Stimulated activated CD8-positive, alpha-beta memory T cell treated with anti-CD3 and anti-CD28 coated beads, Interleukin-7, amount 100 ng/mL, for 1 hour (primary cell): ENCODE measurements at places on chromosomes 11 and 22.

GRCh38 chr11:83508804-83509203 is 222.6 kb upstream of the CCDC90B start:
- no peak for DNase-seq

DNA sequence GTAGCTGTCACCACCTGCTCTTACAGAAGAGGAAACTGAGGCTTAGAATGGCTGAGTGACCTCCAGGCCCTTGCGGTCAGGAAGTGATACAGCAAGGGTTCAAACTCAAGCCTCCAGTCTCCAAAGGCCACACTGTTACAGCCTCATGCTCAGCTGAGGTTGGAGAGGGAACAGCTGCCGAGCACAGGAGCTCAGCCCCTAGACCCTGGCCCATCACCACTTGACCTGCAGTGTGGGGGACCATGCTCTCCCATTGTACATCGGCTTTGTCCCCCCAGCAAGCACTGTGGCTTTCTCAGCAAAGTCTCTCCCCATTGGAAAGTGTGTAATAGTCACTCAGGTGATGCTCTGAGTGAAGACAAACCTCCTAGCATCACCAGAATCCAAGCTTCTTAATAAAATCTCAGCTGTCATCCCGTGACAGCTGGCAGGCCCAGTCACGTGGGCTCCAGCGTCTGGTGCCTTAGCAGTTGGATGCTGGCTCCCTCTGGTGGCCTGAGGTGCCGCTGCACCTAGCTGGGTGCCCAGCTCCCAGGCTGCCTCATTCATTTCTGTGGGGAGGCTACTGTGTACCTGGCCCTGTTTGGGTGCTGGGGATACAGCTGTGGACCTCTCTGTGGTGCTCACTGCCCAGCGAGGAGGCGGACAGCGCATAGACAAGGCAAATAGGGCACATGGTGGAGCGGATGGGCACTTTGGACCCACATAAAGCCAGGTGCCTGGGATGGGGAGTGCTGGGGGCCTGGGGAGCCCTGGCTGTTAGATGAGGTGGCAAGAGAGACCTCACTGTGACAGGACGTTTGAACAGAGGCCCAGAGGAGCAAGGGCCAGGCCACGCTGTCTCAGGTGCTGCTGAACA is 19.1 kb upstream of the MYRF start:
- DNase-seq = peak; percentile 66

DNA sequence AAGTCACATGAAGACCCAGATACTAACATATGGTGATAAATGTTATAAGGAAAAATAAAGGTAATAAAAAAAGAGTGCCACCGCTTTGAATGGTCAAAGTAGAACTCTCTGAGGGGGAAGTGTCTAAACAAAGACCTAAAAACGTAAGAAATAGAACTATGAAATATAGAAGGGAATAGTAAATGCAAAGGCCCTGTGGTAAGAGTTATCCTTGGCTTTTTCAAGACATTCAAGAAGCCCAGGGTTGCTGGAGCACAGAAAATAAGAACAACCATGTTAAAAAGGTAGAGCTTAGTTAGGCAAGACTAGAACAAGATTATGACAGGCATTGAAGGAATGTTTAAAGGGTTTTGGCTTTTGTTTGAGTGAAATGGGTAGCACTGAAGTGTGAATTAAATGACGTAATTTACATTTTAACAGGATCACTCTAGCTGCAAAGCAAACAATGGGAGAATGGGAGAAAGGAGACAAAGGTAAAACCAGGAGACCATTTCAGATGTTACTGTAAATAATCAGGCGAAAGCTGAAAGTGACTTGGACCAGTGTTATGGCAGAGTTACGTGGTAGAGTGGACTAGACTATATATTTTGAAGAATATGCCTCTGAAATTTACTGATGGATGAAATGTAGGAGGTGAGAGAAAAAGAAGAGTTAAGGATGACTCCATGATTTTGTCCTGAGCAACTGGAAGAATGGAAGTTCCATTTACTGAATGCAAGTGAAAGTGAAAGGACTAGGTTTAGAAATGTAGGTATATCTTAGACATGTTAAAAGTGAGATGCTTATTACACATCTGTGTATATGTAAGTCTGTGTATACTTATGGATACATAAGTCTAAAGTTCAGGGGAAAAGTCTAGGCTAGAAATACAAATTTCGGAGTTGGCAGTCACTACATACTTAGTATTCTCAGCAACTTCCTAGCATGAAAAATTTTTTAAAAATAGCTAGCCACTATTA is 28.5 kb downstream of the BTBD10 start:
- DNase-seq = no peak

GRCh38 chr22:24106385-24107381 is 74.6 kb upstream of the SUSD2 start:
- peak; percentile 26 for DNase-seq

DNA sequence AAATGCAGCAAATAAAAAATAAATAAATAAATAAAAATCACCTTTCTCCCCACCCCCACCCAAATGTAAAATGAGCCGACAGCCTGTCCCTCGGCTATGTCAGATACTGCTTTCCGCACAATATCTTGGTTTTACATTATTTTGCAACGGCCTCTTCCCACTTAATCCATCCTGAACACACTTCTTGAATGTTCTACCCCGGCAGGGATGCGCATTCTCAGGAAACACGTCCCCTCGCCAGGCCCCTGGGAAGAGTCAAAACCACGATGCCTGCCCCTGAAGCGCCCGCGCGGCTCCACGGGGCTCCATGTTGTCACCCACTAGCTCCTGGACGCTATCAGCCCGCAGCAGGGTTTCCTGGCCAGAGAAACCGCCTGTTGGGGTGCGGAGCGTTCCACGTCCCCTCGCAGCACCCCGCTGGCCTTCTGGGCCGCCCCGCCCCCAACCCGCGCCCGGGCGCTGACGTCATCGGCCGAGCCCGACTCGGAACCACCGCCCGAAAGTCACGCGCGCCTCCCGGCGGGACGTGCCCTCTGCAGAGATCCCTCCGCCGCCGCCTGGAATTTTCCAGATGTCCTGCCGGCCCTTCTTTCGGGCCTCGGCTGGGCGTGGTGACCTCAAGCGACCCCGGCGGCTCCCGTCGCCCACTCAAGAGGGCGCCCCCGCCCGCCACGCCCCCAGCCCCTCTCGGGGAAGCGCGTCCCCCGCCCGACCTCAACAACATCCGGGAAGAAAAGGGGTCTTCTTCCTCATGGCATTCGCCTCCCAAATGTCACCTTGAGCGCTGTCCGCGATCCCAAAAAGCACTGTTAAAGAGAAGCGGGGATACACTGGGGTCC is 585 bp upstream of the NEAT1 start:
- DNase-seq = peak; percentile 89

DNA sequence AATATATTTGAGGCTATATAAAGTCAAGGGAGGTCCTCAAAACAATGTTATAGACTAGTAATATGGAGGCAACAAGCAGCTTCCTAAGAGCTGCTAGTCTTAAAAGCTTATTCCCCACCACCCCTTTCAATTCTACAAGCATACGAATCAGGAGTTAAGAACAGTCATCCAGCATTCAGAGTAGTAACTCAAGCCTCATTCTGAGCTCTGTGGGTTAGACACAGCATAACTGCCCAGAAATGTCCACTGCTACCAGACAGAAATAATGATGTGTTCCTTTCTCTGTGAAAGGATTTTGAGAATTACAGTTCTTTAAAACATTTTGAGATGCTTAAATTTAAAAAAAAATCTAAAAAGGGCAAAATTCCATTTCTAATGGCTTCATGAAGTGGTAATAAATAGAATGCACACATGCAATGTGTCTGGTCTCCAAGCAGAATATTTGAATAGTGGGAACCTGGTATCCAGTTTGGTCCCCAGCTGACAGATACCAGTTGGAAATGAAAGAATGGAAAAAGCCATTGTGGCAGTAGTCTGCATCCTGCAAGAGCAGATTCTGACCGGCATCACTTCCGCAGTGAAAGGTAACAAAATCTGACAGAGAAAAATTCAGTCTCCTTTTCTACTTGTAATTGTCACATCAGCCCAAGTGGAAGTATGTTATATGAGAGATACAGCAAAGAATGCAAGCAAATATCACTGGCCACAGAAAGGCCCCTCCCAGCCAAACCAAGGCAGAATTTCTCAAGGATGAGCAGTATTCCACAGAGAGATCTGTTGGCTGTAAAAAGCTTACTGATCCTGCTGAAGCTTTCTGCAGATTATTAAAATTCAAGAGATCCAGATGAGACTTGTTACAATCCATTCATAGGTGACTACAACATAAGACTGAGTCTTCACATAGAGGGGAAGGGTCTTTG is 310.8 kb upstream of the PITPNB start:
- DNase-seq = no peak

DNA sequence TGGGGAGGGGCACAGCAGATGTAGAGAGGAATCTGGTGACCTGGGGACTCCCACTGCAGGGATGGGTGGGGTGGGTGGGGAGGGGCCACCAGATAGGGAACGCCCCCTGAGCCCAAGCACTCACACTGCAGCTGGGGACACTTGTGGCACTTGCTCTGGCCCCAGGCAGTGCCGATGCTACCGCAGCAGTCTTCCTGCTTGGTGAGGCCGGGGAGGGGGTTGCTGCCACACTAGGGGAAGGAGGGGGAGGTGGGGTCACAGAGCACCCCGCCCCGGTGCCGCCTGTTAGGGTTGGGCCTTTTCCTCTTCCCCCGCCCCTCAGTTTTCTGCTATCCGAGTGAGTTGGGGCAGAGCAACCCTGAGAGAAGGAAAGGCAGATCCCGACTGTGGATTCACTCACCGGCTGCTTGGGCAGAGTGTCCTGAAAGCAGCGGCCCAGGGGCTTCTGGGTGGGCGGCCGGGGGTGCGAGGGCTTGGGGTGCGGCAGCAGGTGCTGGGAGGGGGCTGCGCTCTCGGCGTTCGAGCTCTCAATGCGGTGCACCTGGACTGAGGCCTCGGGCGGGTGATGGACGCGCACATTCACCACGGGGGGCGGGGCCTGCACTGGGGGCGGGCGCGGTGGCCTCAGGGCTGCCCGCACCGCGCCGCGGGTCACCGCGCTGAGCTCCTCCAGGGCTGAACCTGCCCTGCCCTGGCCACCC is 4.7 kb downstream of the LTBP3 start:
- peak; percentile 48 for DNase-seq

GRCh38 chr11:109421981-109422869 is at the start of gene C11orf87:
Gene C11orf87 (plus strand): TSS chr11:109422190. CDS start chr11:109423634, 1,444 bp downstream.
- DNase-seq = no peak

DNA sequence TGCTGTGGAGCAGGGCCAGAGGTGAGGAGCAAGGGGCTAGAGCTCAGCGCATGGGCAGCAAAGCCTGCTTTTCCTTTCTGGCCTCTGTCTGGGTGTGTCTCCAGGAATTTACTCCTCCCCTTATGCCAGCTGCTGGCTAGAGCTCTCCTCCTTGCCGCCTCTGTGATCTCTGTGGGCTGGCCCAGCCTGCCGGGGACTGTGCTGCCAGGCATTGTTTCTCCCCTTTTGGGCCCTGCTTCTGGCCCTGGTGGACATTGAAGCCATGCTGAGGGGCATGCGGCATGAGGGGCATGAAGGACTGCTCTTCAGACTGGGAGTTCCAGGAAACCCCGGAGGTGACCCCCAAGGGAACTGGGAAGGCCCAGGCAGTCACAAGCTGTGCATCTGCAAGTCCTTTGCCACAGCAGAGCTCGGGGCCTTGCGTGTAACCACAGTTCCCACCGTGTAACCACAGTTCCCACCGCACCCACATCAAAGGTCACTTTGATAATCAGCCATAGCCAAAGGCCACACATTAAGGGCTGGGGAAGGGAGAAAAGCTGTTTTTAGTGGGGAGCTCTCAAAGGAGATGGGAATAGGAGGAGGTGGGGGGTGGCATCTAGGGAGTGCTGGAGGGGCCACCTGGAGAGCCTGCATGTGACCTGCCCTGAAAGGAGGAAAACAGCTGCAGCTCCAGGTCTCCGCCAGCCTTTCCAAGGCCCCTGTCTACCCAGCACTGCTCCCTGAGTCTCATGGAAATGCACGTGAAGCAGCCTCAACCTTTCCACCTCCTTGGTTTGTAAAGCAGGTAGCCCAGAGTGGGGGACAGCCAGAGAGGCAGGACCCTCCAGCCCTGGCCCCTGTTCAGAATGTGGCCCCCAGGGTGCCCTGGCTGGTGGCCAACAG is 62.3 kb downstream of the PPFIBP2 start:
- no peak for DNase-seq

GRCh38 chr11:4751201-4751600 is 18.5 kb downstream of the OR51F1 start:
- DNase-seq = no peak

DNA sequence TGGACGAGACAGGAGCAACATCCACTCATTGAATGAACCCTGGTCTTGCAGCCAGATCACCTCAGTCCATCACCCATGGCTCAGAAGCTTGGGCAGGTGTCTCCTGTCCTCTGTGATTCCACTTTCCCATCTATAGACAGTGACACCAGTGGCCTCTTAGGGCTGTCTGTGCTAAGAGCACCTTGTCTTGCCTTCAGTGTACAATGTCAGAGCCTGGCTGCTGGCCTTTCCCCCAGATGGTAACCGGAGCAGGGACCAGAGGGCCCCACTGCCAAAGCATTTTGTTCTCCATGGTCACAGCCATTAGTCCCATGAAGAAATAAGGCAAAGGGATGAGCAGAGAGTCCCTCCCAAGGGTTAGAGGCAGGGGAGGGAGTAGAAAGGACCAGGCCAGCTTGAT is 35.4 kb downstream of the PKNOX2 start:
- no peak for DNase-seq

GRCh38 chr11:87820011-87820410 is 355.2 kb downstream of the RAB38 start:
- DNase-seq = no peak

- DNase-seq = no peak
These were observed 52.7 kb upstream of the CCND1 start for GRCh38 chr11:69588270-69588669.
